GM10248 (cell line): ENCODE measurements at places on chromosomes 2 and 18.

DNA sequence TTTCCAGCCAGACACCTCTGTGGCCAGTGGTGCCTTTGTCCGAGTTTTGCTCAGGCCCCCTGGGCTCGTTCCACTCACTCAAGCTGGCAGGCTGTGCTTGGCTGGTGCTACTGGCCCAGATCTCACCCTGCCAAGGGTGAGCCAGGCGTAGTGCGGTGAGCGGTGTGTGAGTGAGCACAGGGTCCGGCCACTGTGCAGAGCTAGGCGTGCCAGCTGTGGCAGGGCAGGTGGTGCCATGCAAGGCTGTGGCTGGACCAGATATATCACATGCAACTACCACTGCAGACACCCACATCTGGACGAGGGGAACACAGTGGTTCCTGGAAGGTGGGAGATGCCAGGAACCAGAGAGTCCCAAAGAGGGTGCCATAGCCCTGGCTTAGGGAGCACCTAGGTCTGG lies 70.1 kb downstream of the SRBD1 start:
- no peak for DNase-seq

- DNase-seq = no peak
Measured at GRCh38 chr18:23068011-23068410, 67.3 kb upstream of the CABLES1 start.

GRCh38 chr2:76759634-76760366 lies 762.4 kb downstream of the LRRTM4 start:
- DNase-seq = no peak

- no peak for DNase-seq
Measured at GRCh38 chr2:9329497-9329896, 93.8 kb downstream of the ITGB1BP1 start.

DNA sequence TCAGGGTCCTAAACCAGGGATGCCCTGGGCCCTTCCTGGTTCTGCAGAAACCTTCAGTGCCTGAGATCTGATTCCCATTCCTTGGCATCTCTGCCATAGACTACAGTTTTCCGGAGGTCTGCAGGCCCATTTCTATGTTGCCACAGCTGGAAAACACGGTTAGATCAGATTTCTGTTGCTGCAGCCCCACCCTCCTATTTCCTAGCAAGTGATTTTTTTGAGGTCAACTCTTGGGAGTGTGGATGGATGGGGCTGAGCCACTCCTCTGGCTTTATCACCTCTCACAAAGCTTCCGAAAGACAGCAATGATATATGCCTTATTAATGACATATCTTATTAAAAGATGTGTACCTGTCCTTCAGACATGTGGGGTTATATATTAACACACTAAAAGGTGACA lies 56.3 kb downstream of the ZAP70 start:
- no peak for DNase-seq

DNA sequence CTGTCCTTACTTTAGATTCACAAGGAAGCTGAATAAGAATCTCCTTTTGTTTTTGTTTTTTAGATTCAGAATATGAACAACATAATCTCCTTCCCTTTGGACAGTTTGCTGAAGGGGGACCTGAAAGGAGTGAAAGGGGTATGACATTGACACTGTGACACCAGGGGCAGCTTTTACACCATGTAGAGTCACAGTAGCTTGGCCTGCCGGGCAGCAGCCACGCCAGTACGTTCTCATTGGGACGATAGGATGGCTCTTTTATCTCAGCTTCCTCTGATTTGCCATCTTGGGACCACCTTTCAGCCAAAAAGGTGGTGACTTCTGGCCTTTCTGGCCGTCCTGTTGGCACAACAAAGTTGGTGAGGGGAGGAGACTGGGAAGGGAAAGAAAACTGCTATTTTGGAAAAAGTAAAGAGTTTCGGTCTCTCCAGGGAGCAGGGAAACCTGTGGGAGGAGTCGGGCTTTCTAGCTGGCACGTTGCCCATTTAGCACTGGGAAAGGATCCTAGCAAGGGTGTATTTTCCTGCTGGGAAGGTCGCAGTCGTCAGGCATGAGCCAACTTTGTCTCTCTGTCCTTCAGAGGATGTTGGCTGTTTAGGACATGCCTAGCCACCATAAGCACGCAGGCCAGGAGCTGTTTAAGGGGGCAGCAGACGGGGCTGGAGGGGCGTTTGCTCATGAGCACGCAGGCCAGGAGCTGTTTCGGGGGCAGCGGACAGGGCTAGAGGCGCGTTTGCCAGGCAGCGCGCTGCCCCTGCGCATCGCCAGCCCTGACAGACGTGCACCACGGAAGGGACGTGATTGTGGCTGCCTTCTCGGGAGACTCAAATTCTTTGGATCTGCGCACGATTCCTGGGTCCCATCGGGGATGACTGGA lies 104.6 kb downstream of the ITGB1BP1 start:
- DNase-seq = no peak

DNA sequence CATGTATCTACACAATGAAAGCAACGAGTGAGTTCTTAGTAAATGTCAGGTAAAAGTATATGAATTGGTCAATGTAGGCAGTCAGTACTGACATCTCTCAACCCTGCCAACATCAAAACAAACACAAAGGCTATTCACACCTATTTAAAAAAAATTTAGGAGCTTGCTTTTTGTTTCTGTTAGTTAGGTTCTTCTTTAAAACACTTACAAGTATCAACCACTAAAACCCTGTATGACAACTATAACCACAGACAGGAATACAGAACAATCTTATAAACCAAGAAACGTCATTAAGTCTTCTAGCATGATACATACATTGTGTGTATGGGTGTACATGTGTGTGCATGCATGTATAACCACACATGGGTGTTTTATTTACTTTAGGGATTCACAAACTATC lies 131.0 kb downstream of the TCF4 start:
- no peak for DNase-seq

GRCh38 chr2:216341121-216341520 lies 31.2 kb downstream of the MARCHF4 start:
- DNase-seq = no peak

DNA sequence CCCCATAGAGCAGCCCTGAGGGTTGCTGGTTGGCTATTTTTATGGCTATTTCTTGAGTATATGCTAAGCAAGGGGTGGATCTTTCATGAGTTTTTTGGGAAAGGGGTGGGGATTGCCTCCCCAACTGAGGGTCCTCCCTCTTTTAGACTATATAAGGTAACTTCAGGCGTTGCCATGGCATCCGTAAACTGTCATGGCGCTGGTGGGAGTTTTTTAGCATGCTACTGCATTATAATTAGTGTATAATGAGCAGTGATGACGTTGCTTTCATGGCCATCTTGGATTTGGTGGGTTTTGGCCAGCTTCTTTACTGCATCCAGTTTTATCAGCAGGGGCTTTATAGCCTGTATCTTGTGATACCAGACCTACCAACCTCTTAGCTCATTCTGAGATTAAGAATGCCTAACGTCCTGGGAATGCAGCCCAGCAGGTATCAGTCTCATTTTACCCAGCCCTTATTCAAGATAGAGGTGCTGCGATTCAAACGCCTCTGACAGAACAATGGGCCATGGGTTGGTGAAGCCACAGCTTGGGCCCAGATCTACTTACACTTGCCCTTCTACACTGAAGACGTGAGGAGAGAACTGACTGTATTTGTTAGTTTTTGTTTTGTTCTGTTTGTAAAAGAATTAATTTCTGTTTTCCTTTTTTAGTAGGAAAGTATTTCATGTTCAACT lies 53.8 kb upstream of the TMEM163 start:
- DNase-seq = no peak

DNA sequence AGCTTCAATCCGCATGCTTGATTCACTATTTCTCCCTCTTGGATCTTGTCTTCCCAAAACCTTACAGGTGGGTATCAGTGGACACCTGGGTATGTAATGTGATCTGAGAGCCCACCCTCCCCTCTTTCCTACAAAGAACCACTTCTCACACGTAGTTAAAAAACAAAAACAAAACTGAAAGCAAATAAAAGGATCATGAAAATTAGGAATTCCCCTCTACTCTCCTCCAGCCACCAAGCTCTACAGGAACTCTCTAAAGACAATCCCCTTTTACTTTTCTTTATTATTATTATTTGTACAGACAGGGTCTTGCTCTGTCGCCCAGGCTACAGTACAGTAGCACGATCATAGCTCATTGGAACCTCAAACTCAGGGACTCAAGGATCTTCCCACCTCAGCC lies 40.8 kb upstream of the MYO1B start:
- DNase-seq = peak; percentile 15

GRCh38 chr18:2154278-2154677 lies 417.0 kb downstream of the METTL4 start:
- DNase-seq = no peak

GRCh38 chr2:127860130-127860529 lies 2.2 kb upstream of the POLR2D start:
- no peak for DNase-seq

DNA sequence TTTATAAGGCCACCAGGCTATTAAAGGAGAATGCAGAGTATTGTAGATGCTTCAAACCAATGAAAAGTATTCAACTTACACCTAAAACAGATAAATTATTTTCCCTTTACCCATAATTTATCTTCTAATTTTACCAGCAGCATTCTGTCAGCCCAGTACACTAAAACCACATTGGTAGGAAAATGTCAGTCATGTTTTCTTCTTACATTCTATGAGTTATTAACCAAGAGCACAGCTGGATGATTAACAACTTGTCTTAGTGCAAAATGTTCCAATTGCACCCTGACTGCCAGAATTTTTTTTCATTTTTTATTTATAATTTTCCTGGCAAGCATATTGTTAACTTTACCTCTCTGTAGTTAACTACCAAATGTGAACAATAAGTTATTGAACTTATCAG lies 79.0 kb upstream of the WDR75 start:
- DNase-seq = no peak

DNA sequence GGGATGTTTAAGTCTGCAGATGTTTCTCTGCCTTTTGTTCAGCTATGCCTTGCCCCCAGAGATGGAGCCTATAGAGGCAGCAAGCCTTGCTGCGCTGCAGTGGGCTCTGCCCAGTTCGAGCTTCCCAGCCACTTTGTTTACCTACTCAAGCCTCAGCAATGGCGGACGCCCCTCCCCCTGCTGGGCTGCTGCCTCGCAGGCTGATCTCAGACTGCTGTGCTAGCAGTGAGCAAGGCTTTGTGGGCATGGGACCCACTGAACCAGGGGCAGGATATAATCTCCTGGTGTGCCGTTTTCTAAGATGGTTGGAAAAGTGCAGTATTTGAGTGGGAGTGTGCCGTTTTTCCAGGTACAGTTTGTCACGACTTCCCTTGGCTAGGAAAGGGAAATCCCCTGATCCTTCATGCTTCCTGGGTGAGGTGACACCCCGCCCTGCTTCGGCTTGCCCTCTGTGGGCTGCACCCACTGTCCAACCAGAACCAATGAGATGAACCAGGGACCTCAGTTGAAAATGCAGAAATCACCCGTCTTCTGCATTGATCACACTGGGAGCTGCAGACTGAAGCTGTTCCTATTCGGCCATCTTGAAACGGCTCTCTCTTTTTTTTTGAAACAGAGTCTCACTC lies 27.6 kb upstream of the ADAM23 start:
- DNase-seq = no peak

DNA sequence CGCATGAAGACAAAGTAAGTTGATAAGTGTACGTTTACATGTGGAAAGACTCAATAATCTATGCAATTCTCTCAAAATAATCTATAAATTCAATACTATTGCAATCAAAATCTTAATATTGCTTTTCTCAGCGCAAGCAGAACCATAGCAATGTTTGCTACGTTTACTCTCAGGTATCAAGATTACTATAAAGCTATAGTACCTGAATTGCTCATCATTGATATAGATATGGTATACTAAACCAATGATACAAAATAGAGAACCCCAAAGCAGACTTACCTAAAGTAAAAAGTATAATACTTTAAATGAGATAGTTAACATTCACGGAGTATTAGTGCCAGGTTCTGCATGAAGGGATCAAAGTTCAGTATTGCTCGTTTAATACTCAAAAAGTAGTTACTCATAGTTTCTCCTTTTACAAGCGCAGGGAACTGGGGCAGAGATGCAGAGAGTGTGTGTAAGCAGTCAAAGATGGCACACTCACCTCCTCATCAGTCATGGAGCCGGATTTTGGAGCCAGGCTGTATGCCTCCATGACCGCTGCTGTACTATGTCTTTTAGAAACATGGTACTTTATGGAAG lies 391.0 kb upstream of the ID2 start:
- DNase-seq = no peak

DNA sequence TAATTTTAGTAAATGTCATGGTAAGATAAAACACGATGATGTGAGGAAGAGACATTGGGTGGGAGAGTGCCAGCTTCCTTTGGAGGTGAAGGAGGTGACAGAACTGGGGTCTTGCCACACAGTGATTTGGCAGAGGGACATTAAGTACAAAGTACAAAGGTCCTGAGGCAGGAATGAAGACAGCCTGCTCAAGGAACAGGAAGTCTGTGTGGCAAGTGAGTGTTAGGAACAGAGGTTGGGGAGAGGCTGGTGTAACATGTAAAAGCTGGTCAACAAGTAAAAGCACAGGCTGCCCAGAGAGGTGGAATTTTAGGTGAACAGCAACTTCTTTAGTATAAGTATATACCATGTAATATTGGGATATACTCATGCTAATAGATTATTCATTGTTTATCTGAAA lies 73.1 kb downstream of the INPP5D start:
- DNase-seq = no peak

GRCh38 chr18:76687304-76687962 lies 134.9 kb upstream of the ZNF236 start:
- peak; percentile 60 for DNase-seq

DNA sequence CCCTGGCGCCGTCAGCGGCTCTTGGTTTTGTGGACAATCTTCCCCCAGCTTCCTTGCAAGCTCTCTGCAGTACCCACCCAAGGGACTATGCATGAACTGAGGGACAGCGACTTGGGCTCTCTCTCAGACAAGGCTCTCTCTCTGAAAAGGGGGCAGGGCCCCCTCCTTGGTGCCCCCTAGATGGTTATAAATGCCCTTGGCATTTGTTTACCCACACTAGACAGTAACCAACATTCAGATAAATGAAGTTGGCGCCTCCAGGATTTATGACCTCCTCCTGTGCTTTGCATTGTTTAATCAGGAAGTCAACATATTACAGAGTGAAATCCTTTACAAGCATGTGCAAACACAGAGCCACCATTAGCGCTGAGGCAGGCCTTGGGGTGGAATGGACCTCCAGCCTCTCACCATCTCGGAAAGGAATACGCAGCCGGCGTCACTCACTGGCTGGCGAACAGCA lies 547.4 kb upstream of the ID2 start:
- DNase-seq = no peak
